ENCODE measurements at places on chromosomes 2 and 18.

DNA sequence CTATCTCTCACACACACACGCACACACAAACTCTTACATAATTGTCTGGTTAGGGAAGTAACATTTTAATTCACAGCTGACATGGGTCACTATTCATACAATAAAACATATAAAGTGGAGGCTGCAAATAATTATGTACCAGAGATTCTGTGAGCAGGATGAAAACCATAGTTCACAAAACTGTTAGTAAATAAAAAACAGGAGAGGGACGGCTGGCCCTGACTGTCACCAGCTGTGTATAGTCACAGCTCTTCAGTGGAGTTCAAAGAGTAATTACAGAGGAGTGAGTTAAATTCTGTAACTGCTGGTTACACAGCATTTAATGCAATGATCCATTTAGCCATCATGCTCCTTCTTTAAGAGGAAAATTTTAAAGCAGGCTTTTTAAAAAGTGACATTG, 76.9 kb downstream of the NRXN1 start:
- H3K4me3 ChIP-seq, result no peak overlapping the region
- no peaks in the 10 kb centered on the region for H3K36me3 ChIP-seq
- DNase-seq, result no peak
- peaks cover 12% of the 10 kb centered on the region for H3K4me1 ChIP-seq
- H3K27me3 ChIP-seq, result no peaks in the 10 kb centered on the region
- no peak overlapping the region for H3K27ac ChIP-seq

GRCh38 chr2:160666154-160667060, 172.8 kb upstream of the RBMS1 start:
- no peak overlapping the region for H3K4me3 ChIP-seq
- H3K27me3 ChIP-seq, result no peaks in the 10 kb centered on the region
- H3K27ac ChIP-seq, result peak overlapping the region; percentile 77
- H3K36me3 ChIP-seq, result no peaks in the 10 kb centered on the region

DNA sequence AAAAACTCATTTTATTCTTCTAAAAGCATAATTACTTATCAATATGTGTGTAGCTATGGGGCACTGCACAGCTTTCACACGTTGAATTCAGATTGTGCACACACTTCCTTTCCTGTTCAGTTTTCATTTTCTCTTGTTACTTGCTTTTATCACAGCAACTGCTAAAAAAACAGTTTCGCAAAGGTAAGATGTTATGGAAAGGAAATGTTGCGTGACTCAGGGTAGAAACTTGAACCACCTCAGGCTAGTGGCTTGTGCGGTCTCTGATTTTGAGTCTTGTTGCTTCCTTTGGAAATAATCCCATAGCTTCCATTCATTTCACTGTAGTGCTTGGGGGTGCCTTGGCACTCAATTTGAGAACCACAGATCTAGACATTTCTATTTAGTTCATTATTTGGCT, 171.9 kb downstream of the FMNL2 start:
- DNase-seq, result no peak
- H3K36me3 ChIP-seq, result no peaks in the 10 kb centered on the region
- no peak overlapping the region for H3K27ac ChIP-seq
- no peak overlapping the region for H3K4me3 ChIP-seq

DNA sequence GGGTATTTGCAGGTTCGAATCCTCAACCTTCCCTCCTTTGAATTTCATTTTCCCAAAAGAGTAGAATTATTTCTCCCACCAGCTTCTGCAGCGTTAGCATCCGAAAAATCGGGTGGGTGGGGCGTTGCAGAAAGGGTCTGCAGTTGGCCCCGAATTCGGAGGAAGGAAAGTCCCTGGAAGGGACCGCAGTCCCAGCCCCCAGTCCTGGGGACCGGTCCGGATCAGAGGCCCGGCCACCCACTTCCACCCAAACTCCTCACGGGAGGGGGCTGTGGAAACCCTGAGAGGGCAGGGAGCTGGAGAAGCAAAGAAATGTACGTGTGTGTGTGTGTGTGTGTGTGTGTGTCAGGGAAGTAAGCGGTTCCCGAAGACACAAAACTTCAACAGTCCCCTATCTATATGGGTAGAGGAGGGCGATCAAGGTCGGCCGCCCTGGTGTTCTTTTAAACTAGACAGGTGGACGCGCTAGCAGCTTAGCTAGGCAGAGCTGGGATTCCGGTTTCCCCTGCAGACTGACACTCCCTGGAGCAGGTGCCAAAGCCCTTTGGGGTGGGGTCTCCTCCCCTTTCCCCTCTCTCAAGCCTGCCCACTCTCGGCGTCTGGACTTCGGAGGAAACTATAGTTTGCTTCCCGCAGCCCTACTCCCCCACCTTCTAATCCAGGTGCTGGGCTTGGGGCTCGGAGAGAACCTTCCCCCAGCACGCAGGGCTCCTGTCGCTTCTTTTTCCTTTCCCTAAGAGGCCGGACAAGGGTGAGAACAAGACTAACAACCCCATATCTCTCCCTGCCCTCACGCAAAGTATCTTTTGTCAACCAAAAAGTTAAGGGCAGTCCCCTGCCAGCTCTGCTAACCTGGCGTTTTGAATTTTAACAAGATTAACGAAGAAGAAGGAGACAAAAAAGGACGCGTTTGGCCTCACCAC, 4.8 kb upstream of the ONECUT2 start:
- H3K4me3 ChIP-seq, result no peak overlapping the region
- peaks cover 50% of the 10 kb centered on the region for H3K4me1 ChIP-seq
- DNase-seq, result no peak

- no peak for DNase-seq
- H3K27ac ChIP-seq, result no peak overlapping the region
- H3K4me1 ChIP-seq, result peaks cover 16% of the 10 kb centered on the region
- no peaks in the 10 kb centered on the region for H3K27me3 ChIP-seq
- H3K36me3 ChIP-seq, result no peaks in the 10 kb centered on the region
- H3K4me3 ChIP-seq, result no peak overlapping the region
Observed at GRCh38 chr2:147594038-147594437, 250.8 kb upstream of the ACVR2A start.

DNA sequence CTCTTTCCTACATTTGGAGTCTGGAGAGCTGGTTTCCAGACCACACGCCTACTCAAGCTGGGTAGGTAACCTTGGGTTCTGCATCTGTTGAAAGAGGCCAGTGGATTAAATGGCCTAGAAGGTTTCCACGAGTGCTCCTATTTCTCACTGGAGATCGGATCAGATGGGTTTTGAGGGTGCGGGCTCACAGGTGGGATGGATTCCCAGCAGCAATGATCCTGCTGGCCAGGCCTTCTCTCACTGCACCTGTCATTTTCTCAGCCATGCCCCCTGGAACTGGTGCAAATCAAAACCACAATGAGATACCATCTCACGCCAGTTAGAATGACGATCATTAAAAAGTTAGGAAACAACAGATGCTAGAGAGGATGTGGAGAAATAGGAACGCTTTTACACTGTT, 747.5 kb upstream of the RAB6C start:
- no peaks in the 10 kb centered on the region for H3K4me1 ChIP-seq
- no peak overlapping the region for H3K4me3 ChIP-seq
- no peaks in the 10 kb centered on the region for H3K27me3 ChIP-seq
- H3K36me3 ChIP-seq, result no peaks in the 10 kb centered on the region

DNA sequence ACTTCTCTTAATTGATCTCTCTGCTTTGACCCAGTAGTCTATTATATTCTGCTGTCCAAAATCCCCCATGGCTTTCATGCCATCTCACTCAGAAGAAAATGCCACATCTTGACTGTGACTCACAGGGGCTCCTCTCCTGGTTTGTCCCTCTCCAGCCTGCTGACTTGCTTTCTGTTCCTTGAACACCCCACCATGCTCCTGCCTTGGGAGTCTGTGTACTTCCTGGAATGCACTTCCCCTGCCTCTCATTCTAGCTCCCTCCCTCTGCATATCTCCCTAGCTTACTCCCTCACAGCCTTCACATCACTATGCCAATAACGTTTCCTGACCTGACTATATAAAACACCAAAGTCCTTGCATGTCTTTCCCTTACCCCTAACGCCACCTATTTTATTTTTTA, 167.2 kb downstream of the TRIB2 start:
- no peaks in the 10 kb centered on the region for H3K27me3 ChIP-seq
- DNase-seq, result no peak
- peaks cover 7% of the 10 kb centered on the region for H3K4me1 ChIP-seq
- no peak overlapping the region for H3K4me3 ChIP-seq
- H3K36me3 ChIP-seq, result no peaks in the 10 kb centered on the region

Data from esophagus squamous epithelium (tissue), 5 donors.